ENCODE measurements at places on chromosomes 12 and 14. TPM values are rescaled to one million over a fixed set of nuclear protein-coding genes. Genes with fewer than 3 reads are reported as not detected.

Gene MAP3K9
- polyA plus RNA-seq, result 3.7 TPM

Gene PLCZ1
- polyA plus RNA-seq, result 0.47 TPM

Gene ERBB3
- 72.3 TPM for polyA plus RNA-seq

- no peak for DNase-seq
Measured at GRCh38 chr12:21292111-21292510, 42.6 kb downstream of the SLCO1A2 start.

DNA sequence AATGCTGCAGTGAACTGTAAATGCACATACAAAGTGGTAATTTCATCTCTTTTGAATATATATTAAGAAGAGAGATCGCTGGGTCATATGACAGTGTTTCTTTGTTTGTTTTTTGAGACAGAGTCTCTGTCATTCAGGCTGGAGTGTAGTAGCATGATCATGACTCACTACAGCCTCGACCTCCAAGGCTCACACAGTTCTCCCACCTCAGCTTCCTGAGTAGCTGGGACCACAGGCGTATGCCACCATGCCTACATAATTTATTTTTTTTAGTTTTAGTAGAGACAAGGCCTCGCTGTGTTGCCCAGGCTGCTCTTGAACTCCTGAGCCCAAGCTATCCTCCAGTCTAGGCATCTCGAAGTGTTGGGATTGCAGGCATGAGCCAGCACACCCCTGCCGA is 62.4 kb upstream of the ACSS3 start:
- no peak for DNase-seq

- DNase-seq, result no peak
Measured at GRCh38 chr12:80756875-80757274, 40.2 kb downstream of the MYF5 start.

DNA sequence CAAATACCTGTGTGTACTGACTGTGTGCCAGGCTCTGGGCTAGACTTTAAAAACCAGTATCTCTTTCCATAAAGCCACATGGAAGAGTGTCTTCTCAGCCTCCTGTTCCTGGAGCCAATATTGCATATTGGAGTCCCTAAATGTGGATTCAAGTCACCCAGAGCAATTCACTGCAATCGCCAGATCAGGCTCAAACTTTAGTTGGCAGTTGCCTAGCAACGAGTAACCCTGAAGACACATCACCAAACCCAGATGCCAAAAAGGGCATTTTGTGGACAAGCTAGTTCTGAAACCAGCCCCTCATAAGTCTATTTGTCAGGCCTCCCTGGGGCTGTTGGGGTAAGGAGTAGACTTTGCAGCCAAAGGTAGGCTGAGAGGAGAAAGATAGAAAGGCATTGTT is 13.7 kb downstream of the DPF3 start:
- DNase-seq, result no peak

- DNase-seq, result no peak
Measured at GRCh38 chr12:79818856-79819255, 116.0 kb downstream of the PPP1R12A start.
